ENCODE measurements at places on chromosomes 5 and 9.

DNA sequence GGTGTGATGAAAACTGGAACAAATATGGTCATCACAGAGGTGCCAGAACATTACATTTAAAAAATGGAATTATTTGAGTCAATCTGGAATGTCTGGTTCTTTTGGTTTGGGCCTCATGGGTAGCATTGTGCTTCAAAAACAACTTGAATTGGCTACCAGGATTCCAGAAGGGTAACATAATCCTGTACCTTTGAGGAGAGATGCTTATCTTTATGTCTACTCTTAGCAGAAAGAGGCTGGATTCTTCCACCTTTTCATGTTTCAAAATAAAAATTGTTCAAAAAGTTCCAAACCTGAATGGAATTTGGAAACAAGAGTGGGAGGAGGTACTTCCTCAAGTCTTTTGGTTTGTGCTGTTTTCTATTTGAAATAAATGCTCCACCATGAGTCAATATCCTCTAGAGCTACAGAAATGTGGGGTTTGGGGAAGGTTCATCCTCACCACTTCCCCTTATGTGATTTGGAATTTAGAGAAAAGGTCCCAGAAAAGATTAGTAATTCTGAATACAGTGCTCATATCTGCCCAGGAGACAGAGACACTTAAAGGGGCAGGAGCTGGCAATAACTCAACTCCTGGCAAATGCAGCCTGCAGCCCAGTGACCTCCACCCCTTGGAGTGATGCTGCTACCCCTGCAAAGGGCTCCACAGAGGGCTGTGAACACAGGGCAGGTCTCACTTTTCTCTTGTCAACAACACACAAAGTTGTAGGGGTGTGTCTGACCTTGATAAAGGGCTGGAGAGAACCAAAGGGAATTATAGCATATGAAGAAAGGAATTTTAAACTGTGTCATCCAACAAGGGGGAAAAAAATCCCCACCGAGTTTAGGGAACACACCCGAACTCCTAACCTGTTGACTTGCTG is 272.8 kb downstream of the CWC27 start:
- DNase-seq: peak; percentile 11

DNA sequence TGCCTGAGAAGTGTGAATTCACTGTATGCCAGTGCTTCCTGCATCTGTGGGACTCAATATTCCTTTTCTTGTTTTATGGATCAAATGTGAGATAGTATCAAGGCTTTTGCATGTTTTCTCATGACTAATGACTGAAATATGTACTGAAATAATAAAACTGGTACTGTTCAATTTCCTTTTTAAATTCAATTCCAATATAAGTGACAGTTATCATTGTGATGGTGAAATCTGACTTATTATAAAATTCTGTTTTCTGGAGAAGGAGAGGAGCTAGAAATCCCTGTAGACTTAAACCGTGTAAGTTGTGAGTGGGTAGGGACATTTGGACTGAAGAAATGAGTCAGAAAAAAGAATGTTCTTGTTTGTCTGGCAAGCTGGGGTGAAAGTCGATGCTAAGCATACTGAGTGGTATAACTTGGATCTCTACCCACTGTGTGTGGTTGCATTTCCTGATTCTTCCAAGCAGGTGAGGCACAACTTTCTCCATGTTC is 245.2 kb downstream of the EFNA5 start:
- DNase-seq: no peak

GRCh38 chr5:1702318-1702717 is 97.3 kb downstream of the MRPL36 start:
- DNase-seq: no peak

- no peak for DNase-seq
Observed at GRCh38 chr5:159414021-159414420, 83.7 kb upstream of the IL12B start.

DNA sequence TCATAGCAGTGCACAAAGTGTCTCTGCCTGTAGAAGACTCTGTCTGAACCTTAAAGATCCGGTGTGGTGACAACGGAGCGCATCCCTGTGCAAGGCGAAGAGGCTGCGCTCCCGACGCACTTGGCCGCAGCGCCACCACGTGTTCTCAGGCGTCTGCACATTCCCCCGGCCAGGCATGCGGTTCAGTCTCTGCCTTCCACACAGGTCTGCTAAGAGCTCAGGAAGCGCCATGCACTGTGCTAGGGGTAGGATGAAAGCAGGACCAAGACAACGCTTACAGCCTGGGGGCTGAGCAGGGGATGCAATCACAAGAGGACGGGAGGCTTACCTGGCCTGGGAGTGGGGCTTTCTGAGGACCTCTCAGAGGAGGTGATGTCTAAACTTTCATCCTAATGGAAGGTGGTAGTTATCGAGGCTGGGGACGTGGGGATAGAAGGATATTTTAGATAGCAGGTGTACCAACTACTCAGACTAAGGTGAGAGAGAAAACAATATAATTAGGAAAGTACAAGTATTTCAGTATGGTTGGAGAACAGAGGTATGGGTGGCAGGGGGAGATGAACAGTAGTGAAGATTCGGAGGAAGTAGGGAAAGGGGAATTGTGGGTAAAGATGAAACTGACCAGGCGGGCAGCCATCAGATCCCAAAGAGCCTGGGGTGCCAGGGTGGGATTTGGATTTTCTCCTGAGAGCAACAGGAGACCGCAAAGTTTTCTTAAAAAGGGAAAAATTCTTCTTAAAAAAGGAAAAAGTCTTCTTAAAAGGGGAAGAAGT is 13.3 kb downstream of the CAPSL start:
- peak; percentile 84 for DNase-seq

DNA sequence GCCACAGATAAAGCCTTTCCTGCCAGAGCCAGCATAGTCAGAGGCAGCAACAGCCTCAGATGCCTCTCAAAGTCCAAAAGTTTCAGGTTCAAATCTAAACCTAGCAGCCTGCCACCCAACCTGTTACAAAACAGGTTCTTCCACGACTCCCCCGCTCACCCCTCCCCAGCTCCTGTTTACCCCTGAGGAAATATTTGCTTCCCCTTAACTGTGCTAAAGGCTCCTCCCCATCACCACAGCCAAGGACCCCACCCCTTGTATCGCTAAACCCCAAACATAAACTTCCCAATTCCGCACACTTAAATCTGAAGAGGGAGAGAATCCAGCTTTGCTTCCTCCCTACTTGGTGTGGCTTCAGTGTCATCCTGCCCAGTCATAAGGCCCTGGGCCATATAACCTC is 15.4 kb upstream of the VDAC1 start:
- no peak for DNase-seq

DNA sequence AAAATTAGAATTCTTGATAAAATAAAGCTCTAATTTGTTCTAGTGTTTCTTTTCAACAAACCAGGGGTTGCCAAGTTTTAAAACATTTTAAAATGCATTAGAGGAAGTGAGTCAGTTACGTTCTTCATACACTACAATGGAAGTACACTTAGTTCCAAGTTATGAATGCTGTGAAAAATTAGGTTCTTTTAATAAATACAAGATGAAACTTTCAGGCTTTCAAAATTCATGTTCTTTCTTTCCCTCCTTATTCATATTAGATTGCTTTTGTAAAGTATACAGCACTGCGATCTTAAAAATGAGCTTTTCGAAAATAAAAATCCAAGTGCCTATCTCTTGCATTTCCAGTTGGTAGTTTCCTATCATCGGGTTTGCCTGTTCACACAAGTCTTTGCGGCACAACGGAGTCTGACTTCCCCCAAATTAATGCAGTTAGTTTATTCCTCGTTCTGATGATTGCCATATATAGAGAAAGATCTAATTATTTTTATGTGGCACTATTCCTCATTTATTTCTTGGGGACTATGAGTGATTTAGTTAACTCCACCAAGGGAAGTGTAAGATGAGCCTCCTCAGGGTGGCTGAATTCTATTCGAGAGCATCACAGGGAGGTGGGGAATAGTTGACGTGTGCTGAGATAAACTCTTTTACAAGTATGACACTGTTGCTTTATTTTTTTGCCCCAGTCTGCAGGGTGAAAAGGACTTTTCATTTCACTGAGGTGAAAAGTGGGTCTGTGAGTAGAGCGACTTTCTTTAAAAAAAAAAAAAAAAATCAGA is 238.2 kb downstream of the CD180 start:
- DNase-seq: no peak

DNA sequence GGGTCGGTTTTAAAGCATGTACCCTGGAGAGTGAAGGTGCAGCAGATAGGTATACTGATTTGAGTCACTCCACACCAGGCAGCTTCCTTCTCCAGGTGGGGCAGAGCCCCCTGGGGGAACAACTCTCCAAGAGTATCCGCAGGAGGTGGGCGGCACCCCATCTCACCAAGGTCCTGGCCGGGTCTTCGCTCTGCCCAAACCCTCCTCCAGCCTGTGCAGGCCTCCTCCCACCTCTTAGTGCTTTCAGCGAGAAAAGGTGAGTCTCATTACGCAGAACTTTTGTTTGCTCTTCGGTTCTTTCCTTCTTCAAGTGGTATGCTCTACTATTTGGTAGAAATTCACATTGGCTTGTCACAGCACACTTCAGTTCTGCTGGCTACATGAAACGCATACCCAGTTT is 13.7 kb downstream of the SPACA9 start:
- DNase-seq: no peak

DNA sequence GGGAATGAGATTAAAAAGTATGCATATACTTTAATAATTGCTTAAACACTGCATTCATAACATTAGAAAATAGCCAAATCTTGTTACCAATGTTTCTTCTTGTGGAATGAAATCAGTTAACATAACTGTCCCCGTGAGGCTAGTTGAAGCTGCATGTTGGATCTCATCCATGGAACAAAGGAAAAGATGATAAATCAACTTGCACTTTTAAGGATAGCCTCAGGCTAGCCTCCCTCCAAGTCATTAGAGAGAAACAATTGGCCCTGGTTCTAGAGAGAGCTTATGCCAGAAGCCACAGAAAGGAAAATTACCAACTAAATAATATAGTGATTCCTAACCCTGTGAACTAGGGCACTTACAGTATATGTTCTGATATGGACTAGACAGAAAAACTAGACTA is 66.9 kb downstream of the GRIN3A start:
- no peak for DNase-seq

DNA sequence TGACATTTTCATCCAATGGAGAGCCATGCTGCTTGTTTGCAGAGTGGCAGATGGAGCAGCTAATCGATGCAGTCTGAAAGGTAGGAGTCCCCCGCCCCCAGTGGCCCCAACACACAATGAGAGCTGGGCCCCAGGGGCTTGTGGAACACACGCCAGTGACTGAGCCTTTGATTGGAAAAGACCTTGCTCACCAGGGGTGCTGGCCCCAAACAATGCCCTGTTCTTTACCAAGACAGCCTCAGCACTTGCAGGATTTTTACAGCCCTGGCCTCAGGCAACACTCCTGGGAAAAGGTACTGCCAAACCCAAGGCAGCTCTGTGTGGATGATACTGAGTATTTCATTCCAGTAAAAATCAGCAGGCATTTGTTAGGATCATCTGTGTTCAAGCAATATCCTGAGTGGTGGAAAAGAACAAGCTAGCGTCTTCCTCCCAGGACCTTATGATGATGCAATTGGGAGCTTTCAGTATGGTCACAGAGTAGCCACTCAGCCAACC is 276.8 kb upstream of the CLINT1 start:
- no peak for DNase-seq

DNA sequence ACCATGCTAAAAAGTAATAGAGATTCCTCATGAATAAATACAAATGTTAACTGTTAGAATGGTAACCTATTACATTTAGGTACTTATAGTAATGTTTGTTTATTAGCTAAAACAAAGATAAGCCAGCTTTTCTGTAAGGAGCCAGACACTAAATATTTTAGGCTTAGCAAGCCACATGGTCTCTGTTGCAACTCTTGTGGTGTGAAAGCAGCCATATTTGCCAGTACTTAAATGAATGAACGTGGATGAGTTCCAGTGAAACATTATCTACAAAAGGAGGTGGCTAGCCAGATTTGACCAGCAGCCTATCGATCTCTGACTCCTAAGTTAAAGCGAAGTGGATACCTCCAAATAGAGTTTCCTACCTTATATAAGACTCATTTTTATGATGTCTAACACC is 331.6 kb downstream of the CDH12 start:
- no peak for DNase-seq

DNA sequence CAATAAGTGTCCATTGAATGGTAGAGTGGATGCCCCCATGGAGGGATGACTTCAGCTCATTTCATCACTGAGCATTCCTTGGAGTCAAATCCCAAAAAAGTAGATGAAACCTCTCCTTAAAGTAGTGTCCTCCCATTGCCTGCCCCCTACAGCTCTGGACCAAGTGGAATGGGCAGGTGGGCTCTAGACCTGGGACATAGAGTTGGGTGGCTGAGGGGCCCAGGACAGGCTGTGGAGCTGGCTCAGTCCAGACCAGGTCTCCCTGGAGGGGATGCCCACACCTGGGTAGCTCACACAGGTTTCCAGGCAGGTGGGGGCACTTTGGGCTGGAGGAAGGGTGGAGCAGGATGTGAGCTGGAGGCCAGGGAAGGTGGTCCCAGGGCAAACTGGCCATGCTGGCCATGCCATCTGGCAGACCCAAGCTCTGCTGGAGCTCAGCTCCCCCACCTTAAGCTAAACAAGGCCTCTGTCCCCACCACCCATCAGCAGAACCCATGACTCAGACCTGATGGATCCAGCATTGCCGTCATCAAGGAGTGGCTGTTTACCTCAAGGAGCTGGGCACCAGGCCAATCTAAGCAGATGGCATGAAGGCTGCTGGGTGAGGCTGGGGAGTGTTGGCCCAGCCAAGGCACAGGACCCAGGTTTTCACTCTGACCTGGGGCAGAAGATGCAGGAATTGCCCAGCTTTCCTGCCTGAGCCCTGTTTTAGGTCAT is 6.2 kb upstream of the SPINK4 start:
- DNase-seq: peak; percentile 82

- peak; percentile 27 for DNase-seq
Observed at GRCh38 chr9:35996358-35996970, 38.5 kb upstream of the OR2S2 start.

- DNase-seq: no peak
Observed at GRCh38 chr9:131950487-131950886, 129.2 kb downstream of the MED27 start.

- peak; percentile 20 for DNase-seq
Observed at GRCh38 chr5:172035049-172035448, 28.6 kb upstream of the FBXW11 start.

DNA sequence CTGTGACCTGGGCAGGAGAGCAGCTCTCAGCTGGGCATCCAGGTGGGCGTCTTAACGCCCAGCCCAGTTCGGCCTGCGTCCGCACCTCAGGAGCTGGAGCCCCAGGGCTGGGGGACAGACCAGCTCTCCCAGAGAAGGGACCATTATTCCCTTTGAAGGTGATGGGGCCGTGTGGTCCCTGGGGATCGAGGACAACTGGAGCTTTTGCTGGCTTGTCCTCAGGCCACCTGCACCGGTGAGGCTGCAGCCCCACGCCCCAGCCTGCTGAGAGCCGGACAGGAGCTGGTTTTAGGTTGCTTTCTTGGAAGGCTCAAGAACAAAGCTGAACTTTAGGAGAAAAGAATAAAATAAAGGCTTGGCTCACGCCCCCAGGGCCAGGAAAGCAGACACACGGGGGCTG is 40.9 kb downstream of the NACC2 start:
- DNase-seq: no peak

GRCh38 chr5:122638581-122638980 is 136.3 kb upstream of the SNX2 start:
- DNase-seq: no peak

DNA sequence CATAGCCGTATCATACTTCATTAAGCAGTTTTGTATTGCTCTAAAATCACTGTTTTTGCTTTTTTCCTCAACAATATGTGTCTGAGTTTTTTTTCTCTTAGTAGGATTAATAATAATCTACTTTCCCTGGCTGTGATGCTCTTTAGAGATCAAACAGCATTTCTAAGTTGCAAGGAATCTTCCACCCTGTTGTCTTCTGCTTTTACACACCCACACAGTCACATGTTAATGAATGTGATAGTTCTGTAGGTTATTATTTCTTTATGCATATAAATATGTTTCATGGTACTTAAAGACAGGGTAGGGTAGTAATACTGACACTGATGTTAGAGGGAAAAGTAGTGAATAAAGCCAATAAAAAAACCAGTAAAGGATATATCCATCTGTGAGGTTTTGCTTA is 29.3 kb downstream of the SLC44A1 start:
- no peak for DNase-seq

Measured in hematopoietic multipotent progenitor cell treated with erythropoietin and hydrocortisone succinate and interleukin-3 and kit ligand, for 4 days (in vitro differentiated cells).